ENCODE measurements at places on chromosomes 4 and X.
A peak's percentile ranks its signal among the peaks of the same experiment; 100 is the strongest.

- no peak for DNase-seq
Measured at GRCh38 chrX:102866981-102867656, 70.0 kb upstream of the RAB40AL start.

GRCh38 chr4:174086829-174087799 lies 196.4 kb downstream of the FBXO8 start:
- no peak for DNase-seq

- no peak for DNase-seq
Measured at GRCh38 chrX:94216738-94217137, 542.7 kb downstream of the FAM133A start.

- DNase-seq = no peak
Measured at GRCh38 chr4:27005501-27005900, 144.9 kb downstream of the STIM2 start.

GRCh38 chr4:56301181-56301996 lies 85.9 kb downstream of the AASDH start:
- DNase-seq = peak; percentile 65

DNA sequence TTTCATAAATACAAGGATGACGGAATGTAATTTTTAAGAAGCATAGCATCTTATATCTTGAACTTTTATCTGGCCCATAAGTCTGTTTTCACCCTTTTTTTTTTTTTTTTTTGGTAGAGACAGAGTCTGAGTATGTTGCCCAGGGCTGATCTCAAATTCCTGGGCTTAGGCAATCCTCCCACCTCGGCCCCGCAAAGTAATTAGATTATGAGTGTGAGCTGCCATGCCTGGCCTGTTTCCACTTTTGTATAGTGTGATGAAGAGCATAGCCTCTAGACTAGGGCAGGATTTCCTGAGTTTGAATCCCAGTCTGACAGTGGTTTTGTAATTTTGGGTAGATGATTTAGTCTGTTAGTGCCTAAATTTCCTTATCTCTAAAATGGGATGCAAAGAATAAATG lies 11.0 kb downstream of the STIM2 start:
- DNase-seq = no peak

- no peak for DNase-seq
Measured at GRCh38 chr4:152727784-152728183, 48.0 kb upstream of the TMEM154 start.

- DNase-seq = no peak
Measured at GRCh38 chr4:79979785-79980437, 93.1 kb downstream of the ANTXR2 start.

GRCh38 chrX:101028562-101028961 lies 23.3 kb downstream of the TRMT2B start:
- DNase-seq = no peak

- no peak for DNase-seq
Measured at GRCh38 chrX:12425496-12425895, 287.2 kb downstream of the FRMPD4 start.

DNA sequence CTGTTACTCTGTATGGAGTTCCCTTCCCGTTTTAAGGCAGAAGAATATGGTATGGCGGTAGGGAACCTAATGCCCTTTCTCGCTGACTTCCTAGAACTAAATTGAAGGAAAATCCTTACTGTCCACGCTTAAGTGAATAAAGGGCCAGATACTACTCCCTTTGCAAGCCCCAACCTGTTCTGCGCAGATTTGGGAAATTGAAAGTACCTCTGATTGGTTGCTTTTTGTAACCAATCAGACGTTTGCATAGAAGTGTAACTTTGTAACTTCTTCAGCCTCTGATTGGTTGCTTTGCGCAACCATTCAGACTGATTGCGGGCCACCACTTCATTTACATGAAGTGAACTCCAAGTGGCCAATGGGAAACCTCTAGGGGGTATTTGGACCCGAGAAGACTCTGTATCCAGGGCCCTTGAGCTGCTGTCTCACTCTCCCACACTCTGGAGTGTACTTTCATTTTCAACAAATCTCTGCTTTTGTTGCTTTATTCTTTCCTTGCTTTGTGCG lies 1.2 kb upstream of the TMEM33 start:
- DNase-seq = no peak

DNA sequence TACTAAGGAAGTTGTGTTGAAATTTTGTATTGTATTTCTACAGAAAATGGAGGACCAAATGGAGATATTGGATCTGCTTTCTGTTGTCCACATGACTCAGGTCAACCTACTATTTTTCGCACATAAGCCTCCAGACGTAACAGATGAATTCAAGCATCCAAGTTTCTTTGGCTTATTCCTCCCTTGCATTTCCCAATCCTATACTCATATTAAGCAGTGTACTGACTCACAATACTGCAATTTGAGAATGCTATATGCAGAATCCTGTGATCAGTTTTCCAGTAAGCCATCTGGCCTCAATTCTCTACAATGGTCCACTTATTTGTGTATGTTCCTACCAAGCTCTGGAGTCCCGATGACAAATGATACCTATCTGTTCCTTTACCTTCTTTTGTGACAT lies 75.7 kb downstream of the ASB9 start:
- no peak for DNase-seq

DNA sequence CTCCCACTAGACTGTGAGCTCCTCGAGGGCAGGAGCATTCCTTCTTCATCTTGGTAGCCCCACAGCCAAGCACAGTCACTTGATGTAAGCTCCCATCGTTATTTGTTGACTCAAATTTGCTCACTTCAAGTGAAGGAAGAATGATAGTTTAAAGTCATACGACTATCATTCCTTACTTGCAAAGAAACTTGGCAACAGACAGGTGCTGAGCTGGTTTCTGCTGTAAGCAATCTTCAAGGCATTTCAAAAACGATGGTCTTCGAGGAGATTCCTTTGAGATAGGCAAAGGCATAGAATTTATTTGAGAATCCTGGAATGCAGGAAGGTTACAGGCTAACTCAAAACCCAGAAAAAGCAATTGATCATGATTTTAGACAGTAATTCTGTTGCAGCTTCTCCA lies 64.8 kb downstream of the QDPR start:
- DNase-seq = no peak

GRCh38 chr4:64399313-64400109 lies 9.7 kb downstream of the TECRL start:
- DNase-seq = no peak

- no peak for DNase-seq
Measured at GRCh38 chr4:172725581-172725980, 443.0 kb upstream of the GALNT7 start.

DNA sequence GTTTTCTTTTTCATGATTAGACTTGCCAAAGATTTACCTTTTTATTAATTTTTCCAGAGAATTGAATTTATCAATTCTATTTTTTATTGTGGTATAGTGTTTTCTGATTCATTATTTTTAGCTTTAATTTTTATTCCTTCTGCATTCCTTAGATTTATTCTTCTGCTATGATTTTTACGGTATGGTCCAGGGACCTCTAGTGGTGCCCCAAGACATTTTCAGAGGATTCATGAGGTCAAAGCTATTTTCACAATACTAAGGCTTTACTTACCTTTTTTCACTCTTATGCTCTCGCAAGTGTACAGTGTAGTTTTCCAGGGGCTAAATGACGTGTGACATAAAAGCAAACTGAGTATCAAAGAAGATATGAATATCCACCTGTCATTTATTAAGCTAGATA lies 8.0 kb downstream of the RADX start:
- no peak for DNase-seq

DNA sequence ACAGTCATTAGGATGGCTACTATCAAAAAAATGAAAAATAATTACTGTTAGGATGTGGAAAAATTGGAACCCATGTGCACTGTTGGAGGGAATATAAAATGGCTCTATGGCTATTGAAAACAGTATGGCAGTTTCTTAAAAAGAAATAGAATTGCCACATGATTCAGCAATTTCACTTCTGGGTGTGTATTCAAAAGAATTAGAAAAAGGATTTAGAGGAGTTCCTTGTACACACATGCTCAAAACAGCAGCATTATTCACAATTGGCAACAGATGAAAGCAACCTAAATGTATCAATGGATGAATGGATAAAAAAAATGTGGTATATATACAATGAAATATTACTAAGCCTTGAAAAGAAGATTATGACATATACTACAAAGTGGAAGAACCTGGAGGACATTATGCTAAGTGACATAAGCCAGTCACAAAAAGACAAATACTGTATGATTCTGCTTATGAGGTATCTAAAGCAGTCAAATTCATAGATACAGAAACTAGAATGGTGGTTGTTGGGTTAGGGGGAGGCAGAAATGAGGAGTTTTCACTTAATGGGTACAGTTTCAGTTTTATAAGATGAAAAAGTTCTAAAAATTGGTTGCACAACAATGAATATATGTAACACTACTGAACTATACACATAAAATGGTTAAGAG lies 123.2 kb downstream of the ELOVL6 start:
- no peak for DNase-seq
